ENCODE measurements at places on chromosomes 16 and 17.
A peak's percentile ranks its signal among the peaks of the same experiment; 100 is the strongest.

- DNase-seq = no peak
Measured at GRCh38 chr17:73947281-73947965, 256.1 kb upstream of the RPL38 start.

DNA sequence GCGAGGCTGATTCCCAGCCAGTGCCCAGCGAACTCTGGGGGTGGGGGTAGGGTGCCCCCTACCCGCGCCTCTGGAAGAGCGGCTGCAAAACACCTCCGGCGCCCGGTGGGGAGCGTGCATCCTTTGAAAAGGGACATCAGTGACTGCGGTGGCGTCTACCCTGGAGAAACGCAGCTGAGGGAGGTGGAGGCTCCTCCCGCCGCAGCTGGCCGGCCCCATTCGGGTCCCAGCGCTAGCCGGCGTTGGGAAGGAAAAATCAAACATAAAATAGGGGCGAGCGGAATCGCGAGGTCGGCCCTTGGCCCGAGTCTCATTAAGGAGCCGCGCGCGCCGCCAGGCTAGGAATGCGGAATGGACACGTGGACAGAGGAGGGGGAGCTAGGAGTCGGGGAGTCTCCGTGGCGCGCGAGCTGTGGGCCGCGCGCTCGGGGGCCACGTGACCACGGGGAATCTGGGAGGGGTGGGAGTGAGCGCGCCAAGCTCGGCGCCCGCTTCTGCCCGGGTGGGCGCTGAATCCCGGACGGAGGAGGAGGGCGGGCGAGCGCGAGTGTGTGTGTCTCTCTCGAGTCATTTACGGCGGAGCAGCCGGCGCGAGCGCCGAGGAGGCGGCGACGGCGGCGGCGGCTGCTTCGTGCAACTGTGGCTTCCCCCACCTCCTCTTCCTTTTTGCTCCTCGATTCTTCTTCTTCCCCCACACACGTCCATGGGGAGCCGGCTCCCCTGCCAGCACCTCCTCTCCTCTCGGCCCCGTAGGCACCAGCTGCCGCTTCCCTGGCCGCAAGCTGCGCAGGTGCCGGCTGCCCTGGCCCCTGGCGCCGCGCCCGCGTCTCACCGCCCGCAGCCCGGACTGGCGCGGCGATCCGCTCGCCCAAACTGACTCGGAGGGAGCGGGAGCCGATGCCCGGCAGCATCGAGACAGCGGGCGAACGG lies at the start of gene TMEM132E:
TSS of gene TMEM132E (plus strand) at position 566 of the 930 bp plus-strand sequence. CDS start 1,495 bp downstream, outside the sequence.
- DNase-seq = peak; percentile 20

- DNase-seq = no peak
Measured at GRCh38 chr16:78321620-78322360, 222.3 kb downstream of the WWOX start.

DNA sequence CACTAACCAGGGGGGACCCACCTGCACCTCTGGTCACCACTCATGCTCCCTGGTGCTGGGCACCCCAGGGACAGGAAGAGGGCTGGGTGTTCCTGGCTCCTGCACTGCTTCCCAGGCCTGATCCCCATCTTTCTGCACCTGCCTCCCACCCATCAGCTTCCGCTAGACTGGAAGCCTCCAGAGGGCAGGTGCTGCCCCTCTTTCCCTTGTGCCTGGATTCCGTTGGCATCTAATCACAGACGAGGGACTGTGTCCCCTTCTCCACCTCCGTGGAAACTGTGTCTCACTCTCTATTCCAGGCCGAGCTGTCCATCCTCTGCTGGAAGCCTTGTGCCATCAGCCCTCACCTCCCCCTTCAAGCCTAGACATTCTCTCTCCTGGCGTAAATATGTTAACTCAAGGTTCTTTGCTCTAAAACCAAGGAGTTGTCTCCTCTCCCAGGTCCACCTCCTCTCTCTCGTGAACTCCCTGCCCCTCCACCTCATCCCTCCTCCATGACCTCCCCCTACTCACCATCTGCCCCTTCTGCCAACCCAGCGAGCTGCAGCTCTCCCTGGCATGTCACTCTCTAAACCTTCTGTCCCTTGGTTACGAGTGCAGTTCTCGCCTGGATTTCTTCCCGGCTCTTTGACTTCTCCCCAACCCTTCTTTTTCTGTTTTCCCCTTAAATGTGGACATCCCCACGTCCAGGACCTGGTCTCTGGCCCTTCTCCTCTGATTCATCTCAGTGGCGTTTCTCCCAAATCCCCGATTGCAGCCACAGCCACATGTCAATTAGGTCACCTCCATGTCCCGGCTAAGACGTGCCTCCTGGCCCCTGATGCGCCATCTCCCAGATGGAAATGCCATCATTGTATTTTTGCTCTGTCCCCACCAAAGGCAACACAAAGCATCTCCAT lies 107.7 kb downstream of the SEC14L1 start:
- no peak for DNase-seq

GRCh38 chr17:17525311-17525710 lies 29.1 kb upstream of the RASD1 start:
- no peak for DNase-seq
